NCI-H1092 treated with DMSO at 0.1 percent for 48 hours (cell line): ENCODE measurements at places on chromosomes 3 and 15.
A peak's percentile ranks its signal among the peaks of the same experiment; 100 is the strongest.

DNA sequence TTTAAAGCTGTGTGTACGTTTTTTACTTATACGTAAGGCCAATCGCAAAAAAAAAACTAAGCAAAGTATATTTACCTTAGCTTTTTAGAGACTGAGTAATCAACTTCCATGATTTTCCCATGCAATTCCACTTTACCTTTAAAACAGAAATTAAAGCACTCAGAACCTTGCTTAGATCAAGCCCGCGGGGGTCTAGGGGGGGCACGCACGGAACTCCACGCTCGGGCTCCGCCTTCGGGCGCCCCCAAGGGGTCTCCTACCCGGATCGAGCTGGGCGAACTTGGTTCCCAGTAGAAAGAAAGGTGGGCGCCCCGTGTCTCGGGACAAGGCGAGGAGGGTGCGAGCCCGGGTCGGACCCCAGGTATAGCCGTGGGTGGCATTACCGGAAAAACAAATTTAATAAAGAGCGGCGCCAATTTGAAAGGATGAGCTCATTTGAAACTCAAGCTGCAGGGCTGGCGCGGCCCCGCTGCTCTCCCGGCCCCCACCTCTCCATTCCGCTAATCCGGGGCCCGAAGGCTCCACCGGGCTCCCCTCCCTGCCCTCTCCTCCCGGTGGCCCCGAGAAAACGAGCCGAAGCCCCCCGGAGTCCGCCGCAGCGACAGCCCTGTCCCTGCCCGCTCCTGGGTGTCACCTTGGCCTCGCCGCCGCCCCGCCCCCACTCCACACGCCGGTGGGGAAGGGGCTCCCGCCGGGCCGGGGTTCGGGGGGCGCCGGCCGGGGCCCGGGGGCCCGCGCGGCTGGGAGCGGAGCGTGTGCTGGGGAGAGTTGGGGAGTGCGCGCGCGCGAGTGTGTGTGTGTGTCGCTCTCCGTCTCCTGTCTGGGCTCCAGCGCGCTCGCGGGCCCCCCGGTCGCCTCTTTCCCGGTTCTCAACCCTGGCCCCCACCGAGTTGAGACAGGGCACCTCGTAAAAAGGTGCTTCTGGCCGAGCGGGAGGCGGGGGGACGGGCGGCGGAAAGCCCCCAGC is 1.5 kb downstream of the IGF2BP2 start:
- DNase-seq: no peak

GRCh38 chr3:72042397-72043203 is 257.7 kb upstream of the PROK2 start:
- DNase-seq: no peak

DNA sequence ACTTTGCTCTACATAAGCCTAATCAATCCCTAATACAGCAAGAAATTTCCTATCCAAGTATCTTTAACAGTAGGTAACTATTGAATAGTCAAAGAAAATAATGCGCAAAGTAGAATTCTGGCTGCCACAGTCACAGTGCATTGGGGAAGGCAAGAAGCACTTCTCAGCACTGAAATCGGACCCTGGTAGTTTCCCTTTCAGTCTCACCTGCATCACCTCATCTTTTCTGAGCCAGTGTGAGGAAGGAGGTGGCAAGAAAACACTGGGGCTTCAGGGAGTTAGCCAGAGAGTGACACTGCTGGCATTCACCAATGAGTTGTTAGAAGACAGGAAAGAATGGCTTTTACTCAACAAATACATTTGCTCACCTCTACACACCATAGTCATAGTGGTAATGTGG is 8.3 kb downstream of the TRIM42 start:
- DNase-seq: no peak

GRCh38 chr3:37806505-37807200 is 55.0 kb upstream of the CTDSPL start:
- no peak for DNase-seq

GRCh38 chr15:70080347-70080746 is 17.4 kb downstream of the TLE3 start:
- DNase-seq: no peak

- no peak for DNase-seq
Measured at GRCh38 chr3:37479981-37480380, 305.6 kb upstream of the LRRFIP2 start.

- no peak for DNase-seq
Measured at GRCh38 chr15:100783291-100783690, 96.3 kb upstream of the ALDH1A3 start.

GRCh38 chr3:7025581-7026300 is 164.8 kb downstream of the GRM7 start:
- DNase-seq: no peak

- no peak for DNase-seq
Measured at GRCh38 chr3:32952369-32953077, 1.1 kb downstream of the CCR4 start.

DNA sequence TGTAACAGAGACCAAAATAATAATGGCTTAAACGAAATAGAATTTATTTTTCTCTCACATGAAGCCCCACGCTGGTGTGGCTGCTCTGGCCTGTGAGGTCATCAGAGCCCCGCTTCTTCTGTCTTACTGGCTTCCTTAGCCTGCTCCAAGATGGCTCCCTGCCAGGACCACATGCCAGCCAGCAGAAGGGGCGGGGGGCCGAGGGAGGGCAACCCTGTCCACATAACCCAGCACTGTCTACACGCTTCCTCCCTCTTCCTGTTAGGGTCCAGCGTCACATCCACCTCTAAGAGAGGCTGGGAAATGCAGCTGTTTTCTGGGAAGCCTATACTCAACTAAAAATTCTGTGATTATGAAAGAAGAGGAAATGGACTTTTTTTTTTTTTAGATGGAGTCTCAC is 107.9 kb upstream of the DLG1 start:
- no peak for DNase-seq

DNA sequence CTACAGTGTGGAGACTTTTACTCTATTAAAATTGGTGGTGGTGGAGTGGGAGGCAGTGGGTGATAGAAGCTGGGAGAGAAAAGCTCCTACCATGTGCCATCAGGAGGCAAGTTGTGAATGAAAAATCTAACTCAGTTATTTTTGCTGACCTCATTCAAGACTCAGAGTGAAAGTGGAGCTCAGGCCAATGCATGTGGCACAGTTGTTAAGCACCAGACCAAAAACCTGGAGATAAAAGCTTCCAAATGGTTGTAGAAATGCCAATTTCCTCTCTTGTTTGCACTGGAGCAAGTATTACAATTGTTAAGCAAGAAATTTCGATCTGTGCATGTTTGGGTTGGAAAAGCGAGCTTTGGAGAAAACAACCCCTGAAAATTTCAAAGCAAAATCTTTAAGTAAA is 81.5 kb upstream of the PRICKLE2 start:
- no peak for DNase-seq

DNA sequence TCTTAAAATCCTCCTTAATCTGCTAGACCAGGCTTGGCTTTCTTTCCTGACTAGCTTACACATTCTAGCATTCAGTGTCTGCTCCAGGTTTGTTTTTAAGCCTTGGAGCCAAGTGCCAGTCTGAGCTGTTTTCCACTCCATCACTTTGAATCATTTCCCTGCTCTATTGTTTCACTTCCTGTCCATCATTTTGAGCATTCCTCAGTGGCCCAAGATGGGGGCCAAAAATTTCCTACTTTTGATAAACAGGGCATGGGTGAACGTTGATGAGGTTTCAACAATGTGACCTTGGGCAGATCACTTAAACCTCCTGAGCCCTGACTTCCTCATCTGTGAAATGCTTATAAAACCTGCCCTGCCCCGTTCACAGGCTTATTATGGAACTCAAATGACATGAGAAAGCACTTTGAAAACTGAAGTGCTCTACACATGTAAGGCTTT is 4.4 kb downstream of the CYP19A1 start:
- DNase-seq: no peak

DNA sequence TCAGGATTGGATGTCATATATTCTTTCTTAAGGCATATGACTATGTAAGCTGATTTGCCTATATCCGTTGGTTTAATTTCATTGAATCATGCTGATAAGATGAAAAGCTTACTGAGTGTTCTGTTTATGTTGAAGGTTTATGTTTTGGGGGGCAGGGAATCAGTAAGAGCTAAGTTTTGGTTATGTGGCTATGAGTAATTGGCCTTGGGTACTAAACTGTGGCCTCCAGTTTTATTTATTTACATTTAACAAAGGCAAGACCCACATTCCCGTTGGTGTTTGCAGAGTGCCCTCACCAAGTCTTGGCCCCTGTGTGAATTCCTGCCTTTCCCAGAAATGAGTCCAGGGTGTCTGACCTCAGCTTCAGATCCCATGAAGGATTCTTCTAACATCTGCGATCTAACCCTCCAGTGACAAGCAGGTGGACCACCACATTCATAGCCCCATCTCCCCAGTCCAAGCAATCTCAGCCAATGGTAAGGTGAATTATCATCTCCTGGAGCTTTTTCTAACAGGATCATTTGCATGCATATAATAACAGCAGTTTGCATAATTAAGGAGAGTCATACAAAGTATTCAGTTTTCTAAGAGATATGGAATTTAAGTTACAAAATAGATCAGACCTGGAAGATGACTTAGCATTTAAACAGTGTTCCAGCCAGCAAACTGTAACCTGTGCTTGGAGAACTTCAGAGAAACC is 27.4 kb downstream of the GLDN start:
- DNase-seq: no peak

DNA sequence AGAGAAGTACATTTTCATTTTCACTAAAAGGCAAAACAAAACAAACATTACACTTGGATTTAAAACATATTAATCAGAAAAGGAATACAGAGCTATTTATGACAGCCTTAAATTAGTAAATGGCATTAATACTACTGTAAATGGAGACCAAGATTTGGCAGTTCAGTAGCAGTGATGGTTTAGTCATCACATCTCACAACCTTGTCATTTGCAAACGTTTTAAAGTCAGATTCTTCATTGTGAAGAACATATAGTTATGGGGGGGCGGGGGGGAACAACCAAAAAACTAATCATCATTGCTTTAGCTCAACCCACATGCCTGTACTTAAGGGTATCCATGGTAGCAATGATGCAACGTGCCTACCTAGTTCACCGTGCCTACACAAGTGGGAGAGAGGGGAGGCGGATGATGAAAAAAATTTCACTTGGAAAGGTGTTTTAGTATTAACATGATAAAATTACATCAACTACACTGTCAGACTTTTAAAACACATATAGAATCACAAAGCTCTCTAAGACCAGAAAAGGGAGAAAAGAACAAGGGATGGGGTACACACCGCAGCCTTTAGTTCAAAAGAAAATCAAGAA is 40.1 kb downstream of the DLG1 start:
- DNase-seq: no peak

GRCh38 chr3:31853580-31853979 is 127.5 kb downstream of the OSBPL10 start:
- no peak for DNase-seq

- no peak for DNase-seq
Measured at GRCh38 chr15:62928242-62928999, 114.1 kb upstream of the TPM1 start.

- DNase-seq: no peak
Measured at GRCh38 chr15:57895291-57895690, 170.2 kb downstream of the ALDH1A2 start.

GRCh38 chr3:46934498-46935167 is 41.9 kb downstream of the CCDC12 start:
- peak; percentile 16 for DNase-seq

DNA sequence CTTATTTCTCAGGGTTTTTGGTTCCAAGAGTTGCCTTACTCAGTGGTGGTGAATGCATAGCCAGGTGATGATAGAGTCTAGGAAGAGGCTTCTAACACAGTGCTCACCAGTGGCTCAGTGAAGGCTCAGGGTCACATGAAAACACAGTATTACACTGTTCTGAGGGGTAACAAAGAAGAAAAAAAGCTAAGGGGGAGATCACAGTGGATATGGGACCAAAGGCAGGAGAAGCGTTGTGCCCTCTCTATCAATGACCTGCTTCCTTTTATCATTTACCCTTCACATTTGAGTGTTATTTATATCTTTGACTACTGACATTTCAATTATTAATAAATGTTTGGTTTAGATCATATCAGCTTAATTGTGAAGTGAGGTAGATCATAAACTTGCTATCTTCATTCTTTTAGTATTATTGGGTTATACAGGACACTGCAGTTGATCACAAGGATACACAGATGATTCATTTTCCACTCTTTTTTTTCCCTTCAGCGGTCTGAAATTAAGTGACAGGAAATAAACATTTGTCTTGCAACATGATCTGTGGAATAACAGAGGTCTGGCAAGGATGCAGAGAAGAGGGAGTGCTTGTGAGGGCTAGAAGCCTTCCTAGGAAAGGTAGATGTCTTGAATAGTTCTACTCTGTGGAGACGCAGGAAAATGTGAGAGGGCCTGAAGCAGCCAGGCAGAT is 171.7 kb downstream of the C3orf38 start:
- DNase-seq: no peak

GRCh38 chr3:14289590-14290461 is 111.2 kb downstream of the LSM3 start:
- DNase-seq: no peak

DNA sequence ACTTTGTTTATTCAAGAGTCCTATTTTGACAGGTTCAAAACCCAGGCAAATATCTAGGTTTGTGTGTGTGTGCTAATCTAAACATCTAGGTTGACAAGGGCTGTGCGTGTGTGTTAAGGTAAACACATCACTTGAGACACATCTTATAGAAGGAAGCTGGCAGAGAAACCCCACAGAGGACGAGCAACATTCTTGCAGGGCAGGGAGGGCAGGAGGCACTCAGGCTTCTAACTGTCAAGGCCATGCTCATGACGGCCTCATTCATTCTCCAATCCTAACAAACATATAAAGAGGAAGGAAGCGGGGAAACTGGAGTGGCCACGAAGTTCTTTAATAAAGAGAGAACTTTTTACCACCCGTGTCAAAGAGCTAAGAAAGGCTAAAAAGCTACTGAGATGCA is 43.4 kb downstream of the SLCO2A1 start:
- no peak for DNase-seq

DNA sequence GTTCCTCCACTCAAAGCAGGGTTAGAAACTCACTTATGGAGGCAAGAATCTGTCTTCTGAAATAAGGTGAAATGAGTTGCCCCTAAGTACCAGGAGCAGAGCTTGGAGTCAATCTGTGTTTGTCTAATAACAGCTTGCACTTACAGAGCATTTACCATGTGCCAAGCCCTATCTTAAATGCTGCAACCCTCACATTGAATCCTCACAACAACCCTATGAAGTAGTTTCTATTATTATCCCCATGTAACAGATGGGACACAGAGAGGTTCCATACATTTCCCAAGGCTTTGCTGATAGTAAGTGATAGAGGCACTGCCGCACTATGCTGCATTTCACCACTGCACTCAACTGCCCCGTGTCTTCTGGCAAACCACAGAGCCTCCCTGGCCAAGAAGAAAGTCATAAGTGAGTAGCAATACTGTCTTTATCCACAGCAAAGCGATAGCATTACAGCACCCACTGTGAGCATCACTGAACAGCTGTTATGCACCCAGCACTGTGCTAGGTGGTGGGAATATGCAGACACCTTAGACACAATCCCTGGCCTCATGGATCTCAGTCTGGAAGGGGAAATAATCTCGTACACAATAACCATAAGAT is 141.5 kb downstream of the SSR3 start:
- no peak for DNase-seq
